Frontal cortex (tissue), 4 donors: ENCODE measurements at places on chromosomes 5 and 9.

DNA sequence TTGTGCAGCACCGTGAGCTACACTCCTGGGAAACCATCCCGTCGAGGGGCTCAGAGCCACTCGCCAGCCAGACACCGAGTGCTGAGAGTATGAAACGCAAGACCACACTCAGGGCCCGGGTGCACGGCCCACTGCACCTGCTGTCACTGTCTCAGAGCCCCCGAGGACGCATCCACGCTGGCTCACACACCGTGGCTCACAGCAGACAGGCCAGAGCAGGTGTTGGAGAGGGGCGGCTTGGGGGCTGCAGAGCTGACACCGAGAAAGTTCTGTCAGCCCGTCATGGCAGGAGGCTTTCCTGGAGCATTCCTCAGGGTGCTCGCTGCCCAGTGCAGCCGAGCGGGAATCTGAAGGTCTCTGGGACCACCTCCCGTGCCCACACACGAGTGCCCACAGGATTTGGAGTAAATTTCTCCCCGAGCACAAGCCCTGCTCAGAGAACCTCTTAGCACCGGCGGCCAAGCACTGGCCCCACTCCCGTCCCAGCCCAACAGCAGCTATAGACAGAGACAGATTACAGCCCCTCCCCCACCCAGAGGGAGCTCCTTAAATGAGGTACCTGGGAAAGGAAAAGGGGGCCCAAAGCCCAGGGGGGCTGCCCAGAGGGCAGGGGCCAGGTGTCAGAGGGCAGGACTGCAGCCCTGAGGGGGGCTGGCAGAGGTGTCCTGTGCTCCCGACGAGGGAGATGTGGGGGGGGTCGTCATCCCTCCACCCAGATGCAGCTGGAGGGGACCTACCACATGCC lies 56.0 kb upstream of the SARDH start:
- no peak for DNase-seq

DNA sequence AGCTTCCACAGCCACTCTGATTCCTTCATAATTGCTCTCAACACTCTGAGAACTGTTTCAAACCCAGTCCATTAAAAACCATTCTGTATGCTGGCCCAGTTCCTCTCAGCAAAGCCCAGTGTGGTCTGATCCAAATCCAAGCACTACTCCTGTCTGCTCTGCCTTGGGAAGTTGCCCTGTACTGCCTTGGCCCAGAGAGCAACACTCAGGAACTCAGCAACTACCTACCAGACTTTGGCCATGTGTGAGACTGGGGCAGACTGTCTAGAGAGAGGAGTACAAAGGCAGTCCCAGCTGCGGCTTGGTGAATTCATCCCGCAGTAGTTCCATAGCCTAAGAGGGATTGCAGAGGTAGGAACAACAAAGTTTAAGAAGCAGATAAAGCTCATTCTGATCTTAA lies 214.4 kb downstream of the MCTP1 start:
- DNase-seq: no peak

DNA sequence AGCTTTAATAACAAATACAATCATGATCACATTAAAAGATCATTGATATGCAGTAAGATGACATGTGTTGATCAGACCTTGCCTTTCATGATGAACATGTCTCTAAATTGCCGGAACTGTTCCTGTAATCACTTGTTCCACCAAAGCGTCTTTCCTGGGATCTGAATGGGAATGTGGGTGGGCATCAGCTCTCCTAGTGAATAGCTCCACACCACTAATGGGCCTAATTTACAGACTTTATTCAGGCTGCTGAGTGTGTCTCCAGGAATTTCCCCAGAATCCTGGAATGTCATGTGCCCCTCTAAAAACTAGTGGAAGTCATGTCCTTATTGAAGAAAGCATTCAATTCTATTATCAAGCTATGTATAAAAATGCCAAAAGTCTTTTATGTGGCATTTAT lies 765.1 kb upstream of the CTNND2 start:
- no peak for DNase-seq

GRCh38 chr5:159817262-159818029 lies 98.8 kb upstream of the ADRA1B start:
- no peak for DNase-seq

- DNase-seq: no peak
Measured at GRCh38 chr9:99807956-99808355, 13.7 kb upstream of the NR4A3 start.

- no peak for DNase-seq
Measured at GRCh38 chr9:78563269-78563668, 266.3 kb downstream of the PSAT1 start.

DNA sequence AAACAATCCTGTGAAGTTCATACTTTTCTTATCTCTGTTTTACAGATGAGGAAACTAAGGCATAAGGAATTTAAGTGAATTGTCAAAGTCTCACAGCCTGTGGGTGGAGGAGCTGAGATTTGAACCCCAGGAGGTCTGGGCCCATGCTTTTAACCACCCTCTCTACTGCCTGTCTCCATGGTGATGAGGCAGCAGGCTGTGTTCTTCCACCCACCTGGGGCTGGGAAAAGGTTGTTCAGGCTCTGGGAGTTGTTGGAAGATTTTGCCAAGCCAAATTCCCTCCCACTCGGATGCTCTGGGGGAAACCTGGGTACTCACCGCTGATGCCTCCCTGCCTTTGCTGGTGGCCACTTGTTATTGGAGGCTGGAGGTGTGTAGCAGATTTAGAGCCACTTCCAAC lies 18.3 kb upstream of the SYNPO start:
- DNase-seq: no peak

DNA sequence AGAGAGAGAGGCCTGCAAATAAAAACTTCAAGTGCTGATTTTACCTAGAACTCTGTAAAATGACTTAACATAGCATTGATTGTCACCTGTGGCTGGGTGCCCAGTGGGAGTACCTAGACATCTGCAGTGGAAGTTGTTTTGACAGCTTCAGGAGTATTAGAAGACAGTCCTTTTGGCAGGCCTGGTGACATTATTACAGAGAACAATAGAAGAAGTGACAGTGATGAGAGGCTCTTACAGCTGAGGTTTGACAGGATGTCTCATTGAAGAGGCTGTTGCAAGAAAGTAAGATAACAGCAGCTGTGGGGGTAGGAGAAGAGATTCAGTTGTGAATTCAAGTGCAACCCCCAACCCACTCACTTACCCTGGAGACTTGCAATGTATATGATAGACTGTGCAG lies 27.9 kb upstream of the MUSK start:
- no peak for DNase-seq

DNA sequence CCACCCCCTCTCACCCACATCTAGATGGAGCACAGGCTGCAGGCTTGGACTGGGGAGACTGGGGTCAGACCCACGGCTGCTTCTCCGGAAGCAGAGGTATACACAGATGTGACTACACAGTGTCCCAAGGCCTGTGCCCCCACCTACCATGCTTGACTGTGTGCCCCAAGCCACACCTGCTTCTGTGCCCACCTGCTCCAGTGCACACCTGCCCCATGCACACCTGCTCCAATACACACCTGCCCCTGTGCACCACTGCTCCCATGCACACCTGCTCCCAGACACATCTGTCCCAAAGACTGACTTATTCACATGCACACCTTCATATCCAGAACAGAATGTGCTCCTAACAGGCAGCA lies 5.5 kb upstream of the COL5A1 start:
- DNase-seq: no peak

GRCh38 chr9:95346021-95346420 lies 28.5 kb upstream of the FANCC start:
- DNase-seq: no peak

DNA sequence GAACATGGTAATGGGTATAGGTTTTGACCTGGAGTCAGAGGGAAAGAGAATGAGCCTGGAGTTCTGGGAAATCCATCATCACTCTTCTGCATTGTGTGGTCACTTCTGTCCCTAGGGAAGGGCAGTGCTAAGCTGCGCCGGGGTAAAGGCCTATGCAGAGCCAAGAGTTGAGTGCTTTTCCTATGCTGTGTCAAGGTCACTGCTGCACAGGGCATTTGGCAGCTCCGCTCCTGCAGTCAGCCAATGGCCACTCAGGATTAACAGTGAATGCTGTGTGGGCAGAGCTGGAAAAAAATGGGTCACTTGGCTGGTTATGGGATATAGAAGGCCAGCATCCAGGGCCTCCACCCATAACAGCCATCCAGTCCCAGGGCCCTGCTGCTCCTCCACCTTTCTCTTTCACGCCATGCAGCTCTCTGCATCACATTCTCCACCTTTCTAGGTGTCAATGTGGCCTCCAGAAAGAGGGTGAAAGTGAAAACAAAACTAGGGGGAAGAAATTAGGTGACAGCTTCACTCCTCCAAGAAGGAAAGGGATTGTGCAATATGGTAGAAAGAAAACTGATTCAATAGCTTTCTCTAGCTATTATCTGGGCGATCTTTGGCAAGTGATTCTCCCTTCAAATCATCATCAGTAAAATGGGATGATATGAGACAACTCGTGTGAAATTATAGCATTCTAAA lies 279.3 kb upstream of the ANKRD55 start:
- DNase-seq: no peak

- DNase-seq: no peak
Measured at GRCh38 chr5:57834829-57835608, 352.4 kb upstream of the ACTBL2 start.

GRCh38 chr9:75448281-75448680 lies 360.0 kb downstream of the OSTF1 start:
- no peak for DNase-seq

GRCh38 chr5:57859626-57860025 lies 377.0 kb upstream of the ACTBL2 start:
- no peak for DNase-seq

GRCh38 chr5:59139695-59140094 lies 556.8 kb downstream of the RAB3C start:
- DNase-seq: no peak

DNA sequence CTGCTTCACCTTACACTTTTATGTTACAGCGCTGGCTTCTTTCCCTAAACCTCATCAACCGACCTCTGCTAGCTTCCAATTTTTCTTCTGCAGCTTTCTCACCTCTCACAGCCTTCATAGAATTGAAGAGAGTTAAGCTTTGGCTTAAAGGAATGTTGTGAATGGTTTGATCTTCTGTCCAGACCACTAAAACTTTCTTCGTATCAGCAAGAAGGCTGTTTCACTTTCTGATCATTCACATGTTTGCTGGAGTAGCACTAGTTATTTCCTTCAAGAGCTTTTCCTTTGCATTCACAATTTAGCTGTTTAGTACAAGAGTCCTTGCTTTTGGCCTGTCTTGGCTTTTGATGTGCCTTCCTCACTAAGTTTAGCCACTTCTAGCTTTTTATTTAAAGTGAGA lies 49.5 kb downstream of the NR3C1 start:
- DNase-seq: no peak

GRCh38 chr9:88676644-88677043 lies 141.7 kb downstream of the NXNL2 start:
- DNase-seq: no peak

GRCh38 chr5:74206579-74207550 lies 433.7 kb downstream of the ENC1 start:
- no peak for DNase-seq

DNA sequence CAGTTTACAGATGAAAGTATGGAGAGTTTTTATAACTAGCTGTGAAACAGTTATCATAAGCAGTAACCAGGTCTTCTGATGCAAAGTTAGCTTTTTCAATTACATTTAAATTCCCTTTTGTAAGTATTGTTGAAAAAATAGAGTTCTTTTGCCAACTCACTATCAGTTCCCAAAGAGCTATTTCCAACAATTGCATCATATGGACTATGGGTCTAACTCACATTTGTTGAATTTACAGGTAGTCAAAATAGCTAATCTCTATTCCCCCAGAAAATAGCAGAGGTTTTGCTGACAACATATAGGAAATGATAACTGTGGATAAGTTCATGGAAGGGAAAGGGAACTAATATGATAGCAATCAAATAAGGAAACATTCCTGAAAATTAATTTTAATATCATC lies 1.4 kb downstream of the SPINK1 start:
- no peak for DNase-seq

GRCh38 chr5:1657161-1657741 lies 133.5 kb upstream of the LPCAT1 start:
- no peak for DNase-seq

DNA sequence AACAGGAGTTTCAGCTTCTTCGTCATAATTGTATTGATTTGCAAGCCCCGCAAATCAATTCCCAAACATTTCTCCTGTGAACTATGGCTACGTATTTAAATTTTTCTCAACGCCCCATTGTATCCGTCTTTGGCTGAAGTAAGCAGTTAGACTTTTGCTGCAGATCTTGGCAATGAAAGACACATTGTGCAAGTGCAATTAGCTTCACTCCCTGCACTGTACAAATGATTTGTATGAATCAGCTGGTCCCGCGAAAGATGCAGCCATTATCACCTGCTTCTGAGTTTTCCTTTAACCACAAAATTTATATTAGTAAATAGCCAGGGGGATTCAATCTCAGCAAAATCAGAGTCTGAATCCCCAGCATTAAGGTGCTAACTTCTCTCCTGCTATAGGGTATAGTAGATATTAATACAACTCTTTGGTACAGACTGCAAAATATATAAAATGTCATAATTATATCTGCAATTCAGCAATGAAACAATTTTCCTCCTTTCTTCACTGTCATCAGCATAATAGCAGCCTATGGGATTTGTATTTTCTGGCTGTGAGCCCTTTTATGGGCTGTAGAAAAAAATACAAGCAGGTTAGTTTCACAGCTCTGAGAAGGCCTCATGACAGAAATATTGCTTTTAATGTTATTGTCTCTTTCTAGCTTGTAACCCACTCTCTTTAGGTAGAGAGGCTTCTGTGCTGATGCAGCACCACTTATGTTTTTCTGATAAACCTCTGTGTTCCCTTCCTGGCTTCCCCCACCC lies 68.4 kb upstream of the SMARCA2 start:
- DNase-seq: no peak

- DNase-seq: no peak
Measured at GRCh38 chr5:111572561-111572960, 60.2 kb upstream of the STARD4 start.

- DNase-seq: no peak
Measured at GRCh38 chr5:83726912-83727311, 6.3 kb upstream of the HAPLN1 start.

GRCh38 chr5:154197801-154198491 lies 7.4 kb downstream of the GALNT10 start:
- no peak for DNase-seq

DNA sequence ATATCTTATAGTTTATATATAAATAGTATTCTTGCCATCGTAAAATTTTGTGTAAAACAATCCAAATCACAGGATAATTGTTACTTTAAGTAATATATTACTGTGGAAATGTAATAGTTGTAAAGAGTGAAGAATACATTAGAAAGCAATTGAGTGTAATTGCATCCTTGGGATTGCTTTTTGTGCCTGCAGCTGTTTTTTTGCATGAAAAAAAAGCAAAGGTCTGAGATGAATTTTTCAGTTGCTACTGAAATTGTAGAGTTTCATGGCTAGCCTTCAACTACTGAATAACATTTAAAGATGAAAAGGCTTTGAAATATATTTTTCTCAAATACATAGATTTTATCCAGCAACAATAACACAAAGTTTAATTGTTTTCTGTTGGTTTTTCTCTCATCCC lies 232.0 kb upstream of the FAM174A start:
- no peak for DNase-seq

GRCh38 chr9:37251452-37251851 lies 131.1 kb downstream of the ZCCHC7 start:
- DNase-seq: no peak
